ENCODE measurements at places on chromosomes 3 and 15.

- no peak for DNase-seq
Measured at GRCh38 chr3:143576568-143577270, 271.5 kb downstream of the SLC9A9 start.

- no peak for DNase-seq
Measured at GRCh38 chr3:126955004-126955790, 27.7 kb upstream of the PLXNA1 start.

- no peak for DNase-seq
Measured at GRCh38 chr3:36373084-36373483, 7.2 kb upstream of the STAC start.

DNA sequence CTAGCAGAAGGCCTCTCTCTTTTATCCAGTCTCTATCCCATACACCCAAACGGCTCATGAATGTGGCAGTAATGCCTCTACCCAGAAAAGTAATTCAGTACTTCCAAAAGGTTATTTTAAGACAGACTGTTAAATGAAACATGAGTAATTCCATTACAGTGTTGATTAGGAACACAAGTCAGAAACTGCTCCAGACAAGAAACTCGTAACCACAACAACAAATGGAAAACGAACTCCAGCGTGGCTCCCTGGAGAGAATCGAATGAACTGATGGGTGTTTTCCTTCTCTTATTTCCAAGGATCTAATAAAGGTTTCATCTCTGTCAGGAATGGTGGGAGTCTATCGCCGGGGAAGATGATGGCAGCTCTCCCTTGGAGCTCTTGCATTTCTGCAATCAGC, 228.4 kb downstream of the MAGI1 start:
- no peak for DNase-seq

- no peak for DNase-seq
Measured at GRCh38 chr3:55873523-55874254, 386.6 kb upstream of the WNT5A start.

DNA sequence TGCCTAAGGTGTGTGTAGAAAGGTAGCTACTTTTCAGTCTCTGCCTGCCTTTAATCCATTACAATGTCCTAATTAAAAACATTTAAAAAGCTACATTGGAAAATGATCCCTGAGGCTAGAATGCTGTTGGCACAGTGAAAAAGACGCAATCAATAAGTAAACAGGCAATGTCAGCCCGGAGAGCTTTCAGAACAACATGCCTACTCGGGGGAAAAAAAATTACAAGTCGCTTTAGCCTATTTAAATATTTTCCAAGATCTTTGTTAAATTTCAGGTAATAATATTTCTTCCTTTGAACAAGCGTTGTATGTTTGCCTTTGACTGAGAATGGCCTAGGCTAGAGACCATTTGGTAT, 46.6 kb upstream of the CD47 start:
- DNase-seq, result no peak

DNA sequence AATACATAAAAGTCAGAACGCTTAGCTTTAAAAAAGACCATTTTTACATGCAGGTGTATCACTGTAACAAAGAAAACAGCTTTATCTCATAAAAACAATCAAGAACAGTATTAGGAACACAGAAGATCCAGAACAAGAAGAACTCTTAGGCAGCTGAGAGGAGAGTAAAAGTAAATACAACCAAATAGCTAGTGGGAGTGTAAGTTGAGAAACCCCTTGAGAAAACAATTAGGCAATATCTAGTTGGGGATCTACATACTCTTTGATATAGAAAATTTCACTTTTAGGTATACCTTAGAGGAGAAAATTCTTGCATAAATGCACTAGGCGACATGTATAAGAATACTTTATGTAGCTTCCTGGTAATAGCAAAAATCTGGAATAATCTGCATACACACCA, 7.5 kb downstream of the TMF1 start:
- no peak for DNase-seq

GRCh38 chr3:15873415-15873814, 75.6 kb upstream of the ANKRD28 start:
- DNase-seq, result no peak

DNA sequence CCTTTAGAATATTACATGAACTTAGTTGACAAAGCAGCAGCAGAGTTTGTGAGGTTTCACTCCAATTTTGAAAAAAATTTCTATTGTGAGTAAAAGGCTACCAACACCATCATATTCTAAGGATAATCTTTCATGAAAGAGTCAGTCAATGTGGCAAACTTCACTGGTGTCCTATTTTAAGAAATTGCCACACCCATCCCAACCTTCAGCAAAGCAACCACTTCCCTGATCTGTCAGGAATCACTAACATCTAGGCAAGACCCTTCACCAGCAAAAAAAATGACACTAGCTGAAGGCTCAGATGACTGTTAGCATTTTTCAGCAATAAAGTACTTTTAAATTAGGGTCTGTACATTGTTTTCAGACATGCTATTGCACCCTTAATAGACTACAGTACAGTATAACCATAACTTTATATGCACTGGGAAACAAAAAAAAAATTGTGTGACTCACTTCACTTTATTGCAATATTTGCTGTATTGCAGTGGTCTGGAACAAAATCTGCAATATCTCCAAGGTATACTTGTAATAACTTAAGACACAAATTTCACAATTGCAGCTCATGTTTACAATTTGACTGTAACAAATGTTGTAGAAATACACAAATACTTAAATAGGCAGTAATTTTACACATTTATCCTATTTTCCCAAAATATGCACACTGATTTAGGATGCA, 38.9 kb upstream of the ALCAM start:
- no peak for DNase-seq

- DNase-seq, result no peak
Measured at GRCh38 chr3:14227856-14228255, 49.2 kb downstream of the LSM3 start.

DNA sequence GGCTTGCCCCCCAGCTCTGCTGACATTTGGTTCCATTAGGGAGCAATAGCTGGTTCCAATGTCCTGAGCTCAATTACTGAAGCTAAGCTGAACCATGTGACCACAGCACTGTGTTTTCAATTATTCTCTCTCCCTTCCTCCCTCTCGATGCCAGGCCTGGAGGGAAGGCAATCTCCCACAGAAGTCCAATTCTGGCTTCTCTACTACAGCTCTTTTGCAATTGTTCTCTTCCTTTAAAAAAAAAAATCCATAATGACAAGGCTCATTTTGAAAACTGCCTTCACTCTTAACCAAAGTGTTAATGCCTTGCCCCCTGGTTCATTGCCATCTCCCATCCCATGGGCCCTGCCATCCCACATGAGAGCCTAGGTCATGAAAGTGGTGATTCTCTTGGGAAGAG, 24.8 kb downstream of the IL16 start:
- no peak for DNase-seq

DNA sequence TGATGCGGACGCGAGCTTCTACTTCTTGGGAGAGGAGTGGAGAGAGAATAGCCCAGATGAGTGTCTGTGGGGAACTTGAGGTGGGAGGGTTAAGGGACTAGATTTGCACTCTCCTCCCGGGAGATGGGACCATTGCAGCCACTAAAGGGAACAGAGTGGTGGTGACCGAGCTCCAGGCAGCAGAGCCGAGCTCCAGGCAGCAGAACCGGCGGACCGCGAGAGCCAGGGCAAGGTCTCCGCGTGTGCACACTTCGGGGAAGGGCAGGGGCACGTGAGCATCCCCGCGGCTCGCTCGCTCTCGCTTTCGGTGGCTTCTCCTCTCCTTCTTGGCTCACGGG, 1.1 kb downstream of the IGDCC3 start:
- DNase-seq, result no peak

GRCh38 chr15:25066708-25067107, 111.9 kb downstream of the SNRPN start:
- no peak for DNase-seq

GRCh38 chr15:53389271-53390037, 370.0 kb downstream of the WDR72 start:
- no peak for DNase-seq

DNA sequence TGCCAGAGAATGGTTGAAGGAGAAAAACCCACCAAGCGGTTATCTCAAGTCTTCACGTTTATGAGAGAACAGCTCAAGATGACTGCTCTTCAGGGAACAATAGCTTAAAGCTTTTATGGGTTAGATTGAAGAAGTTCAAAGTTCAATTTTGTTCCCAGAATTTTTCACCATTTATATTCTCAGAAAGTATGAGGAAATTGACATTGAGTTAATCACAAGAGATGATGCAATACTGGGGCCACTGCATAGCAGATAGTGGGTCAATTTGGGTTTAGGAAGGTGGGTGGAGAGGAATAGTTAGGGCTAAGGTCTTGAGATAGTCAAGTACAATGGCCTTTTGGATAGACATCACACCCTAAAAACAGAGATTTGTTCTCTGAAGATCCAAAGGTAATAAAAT, 539.3 kb downstream of the SQOR start:
- no peak for DNase-seq

DNA sequence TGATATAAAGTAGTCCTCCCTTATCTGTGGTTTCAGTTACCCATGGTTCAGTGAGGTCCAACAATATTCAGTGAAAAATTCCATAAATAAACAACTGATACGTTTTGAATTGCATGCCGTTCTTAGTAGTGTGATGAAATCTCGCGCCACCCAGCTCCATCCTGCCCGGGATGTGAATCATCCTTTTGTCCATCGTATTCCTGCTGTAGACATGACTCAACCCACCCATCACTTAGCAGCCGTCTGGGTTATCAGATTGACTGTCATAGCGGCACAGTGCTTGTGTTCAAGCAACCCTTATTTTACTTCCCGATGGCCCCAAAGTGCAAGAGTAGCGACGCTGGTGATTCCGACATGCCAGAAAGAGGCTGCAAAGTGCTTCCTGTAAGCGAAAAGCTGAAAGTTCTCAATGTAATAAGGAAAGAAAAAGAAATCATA, 48.0 kb upstream of the MEX3B start:
- DNase-seq, result no peak

GRCh38 chr3:47359323-47359722, 21.5 kb upstream of the PTPN23 start:
- DNase-seq, result no peak

GRCh38 chr3:108062051-108062450, 28.8 kb downstream of the CD47 start:
- no peak for DNase-seq

DNA sequence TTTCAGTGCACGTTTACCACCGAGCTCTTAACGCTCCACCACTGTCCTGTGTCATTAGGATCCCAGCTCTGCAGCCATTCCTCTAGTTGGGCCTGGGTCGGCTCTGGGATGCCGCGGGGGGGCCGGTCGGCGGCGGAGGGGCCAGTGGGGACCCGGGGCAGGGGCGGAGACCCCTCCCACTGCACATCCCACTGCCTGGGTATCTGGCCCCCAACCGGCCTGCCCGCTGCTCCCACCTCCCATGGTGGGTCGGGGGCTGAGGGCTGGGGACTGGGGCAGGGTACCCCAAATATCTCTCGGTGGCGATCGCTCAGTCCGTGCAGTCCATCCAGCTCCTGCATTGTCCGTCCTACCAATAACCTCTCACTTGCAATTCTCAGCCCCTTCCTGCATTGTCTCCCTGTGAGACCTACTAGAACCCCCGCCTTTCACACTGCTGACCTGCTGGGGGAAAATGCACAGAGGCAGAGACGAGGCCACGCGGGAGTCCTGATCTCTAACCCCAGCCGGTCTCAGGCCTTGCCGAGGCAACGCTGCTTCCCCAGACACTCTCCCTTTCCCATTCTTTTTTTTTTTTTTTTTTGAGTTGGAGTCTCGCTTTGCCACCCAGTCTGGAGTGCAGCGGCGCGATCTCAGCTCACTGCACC, 24.0 kb upstream of the MUC20 start:
- DNase-seq, result no peak

DNA sequence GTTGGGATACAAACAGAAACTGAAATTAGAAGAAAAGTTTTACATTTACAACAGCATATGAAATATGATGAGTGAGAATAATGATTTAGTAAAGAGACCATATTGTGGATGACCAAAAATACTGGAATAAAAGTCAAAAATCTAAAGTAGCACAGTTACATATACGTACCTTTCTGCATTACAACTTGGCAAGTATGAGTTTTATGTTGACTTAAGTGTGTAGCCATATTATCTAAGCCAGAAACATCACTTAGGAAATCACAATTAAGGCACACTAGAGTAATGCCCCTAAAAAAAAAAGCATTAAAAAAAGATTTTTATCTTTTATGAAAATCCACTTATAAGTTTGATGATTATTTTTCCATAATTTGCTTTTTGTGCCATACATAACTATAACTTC, 79.1 kb downstream of the ZNF280D start:
- DNase-seq, result no peak

- DNase-seq, result no peak
Measured at GRCh38 chr3:76369170-76369569, 583.8 kb upstream of the ZNF717 start.

GRCh38 chr3:70010346-70010745, 10.8 kb downstream of the SAMMSON start:
- no peak for DNase-seq

- DNase-seq, result no peak
Measured at GRCh38 chr3:186929186-186929585, 1.1 kb upstream of the ST6GAL1 start.

DNA sequence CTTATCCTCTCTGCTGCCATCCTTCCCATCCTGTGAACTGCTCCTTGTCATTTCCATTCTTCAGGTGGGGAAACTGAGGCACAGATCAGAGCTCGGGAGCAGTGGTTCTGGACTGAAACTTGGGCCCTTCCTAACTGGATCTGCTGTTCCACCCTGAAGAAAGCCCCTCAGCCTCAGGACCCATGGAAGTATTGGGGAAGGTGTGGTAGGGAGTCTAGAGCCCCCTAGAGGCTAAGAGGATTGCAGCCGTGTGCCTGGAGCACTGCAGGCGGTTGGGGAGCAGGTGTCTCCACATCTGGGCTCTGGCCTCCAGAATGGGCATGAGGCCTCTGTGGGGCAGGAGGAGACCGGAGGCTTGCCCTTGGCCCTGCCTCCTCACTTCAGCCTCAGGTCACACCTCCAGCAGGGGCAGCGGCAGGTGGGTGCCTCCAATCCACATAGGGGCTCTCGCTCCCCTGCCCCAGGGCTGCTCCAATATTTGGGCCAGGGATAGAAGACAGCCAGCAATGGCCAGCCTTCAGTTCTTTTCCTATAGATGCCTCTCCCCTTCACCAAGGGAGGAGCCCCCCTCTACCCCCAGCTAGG, 28.1 kb downstream of the DNAJB8 start:
- DNase-seq, result no peak

DNA sequence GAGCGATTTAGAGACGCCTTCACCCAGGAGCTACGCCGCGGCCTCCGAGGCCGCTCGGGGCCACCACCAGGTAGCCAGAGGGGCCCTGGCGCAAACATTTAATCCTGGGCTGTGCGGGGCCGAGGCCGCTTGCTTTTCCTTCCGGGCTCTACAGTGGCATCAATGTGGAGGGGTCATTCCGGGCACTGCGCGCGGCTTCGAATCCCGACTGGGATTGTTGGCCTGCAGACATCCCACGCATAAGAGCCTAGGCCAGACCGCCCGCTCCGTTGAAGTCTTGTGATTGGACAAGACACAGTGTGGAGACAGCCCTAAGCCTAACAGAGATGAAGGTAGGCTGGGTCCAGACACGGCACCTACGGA, 568 bp upstream of the NCBP2 start:
- no peak for DNase-seq

DNA sequence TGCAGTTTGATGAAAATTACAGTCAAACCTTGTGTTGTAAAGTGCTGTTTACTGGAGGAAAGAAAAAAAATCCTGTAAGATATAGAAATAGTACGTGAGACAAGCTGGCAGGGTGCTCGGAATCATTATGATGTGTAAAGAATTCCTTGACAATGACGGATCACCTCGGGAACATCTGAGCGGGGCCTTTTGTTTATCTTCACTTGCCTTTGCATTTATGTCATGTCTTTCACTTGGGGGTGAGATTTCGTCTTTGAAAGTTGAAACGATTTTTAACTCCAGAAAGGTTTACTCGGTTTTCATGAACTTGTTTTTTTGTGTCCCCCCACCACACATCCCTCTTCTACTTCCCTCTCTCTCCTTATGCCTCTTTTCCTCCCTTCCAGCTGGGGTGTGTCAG, 128.3 kb upstream of the VEPH1 start:
- no peak for DNase-seq
